Inflammatory macrophage treated with lipopolysaccharide for 1 hour (primary cell): ENCODE measurements at places on chromosomes 5 and 9.

DNA sequence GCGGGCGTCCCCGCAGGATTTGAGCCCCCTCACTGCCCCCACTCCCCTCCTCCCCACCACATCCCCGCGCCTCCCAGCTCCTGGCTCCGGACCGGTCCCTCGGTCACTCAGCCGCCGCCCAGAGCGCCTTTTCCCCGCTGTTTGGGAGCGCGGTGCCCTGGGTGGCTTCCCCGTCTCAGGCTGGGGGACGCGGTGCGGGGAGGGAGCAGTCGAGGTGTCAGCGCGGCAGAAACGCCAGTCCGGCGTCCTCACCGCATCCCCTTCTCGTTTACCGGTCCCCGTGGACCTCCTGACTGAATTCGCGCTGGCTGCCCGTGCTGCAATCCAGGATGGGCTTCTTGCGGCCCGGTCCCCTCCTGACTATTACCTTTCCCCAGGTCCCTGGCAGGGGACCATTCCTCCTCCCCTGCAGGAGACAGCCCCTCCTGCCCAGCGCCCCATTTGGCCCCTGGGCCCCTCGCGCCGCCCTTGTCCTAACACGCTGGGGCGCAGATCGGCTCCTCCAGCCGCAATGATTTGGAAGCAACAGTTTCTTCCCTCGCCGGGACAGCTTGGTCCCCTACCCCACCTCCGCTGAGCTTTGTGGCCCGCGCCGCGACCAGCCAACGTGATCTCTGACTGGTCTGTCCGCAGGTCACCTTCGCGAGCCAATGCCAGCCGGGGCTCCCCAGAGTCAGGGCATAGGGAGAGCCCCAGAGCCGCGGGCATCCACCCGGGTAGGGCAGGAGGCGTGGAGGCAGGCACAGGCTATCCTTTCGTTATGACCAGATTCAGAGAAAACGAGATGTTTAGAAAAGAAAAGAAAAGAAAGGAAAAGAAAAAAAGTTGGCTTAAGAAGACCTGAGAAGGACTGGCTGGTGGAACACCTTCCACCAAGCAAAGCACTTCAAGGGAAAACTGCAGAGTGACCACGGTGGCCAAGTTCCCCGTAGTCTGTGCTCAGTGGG is 1.2 kb downstream of the ANKRD33B start:
- DNase-seq: no peak

DNA sequence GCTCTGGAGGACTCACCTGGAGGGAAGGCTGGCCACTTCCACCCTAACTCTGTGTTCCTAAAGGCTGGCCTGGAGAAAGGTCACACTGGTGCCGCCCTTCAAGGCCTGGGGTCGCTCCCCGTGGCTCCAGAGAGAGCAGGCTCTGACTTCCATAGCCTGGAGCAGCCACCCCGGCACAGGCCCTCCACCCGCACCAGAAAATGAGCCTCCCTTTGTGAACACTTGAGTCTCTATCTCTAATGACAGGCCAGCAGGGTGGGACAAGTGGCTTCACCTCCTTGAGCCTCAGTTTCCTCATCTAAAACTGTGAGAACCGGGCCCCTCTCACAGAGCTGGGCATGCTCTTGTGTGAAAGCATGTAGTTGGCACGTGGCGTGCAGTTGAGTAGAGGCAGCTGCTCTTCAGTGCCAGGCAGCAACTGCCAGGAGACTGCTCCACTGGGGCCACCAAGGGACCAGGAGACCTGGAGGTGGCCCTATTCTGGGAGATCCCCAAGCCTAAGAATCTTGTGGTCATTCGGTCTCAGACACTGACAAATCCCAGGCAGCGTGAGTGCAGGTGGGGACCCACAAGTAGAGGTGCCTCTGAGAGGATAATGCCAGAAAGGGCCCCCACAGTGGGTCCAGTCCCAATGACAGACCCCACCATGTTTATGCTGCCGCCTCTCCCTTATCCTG is 56.7 kb upstream of the GARNL3 start:
- no peak for DNase-seq

DNA sequence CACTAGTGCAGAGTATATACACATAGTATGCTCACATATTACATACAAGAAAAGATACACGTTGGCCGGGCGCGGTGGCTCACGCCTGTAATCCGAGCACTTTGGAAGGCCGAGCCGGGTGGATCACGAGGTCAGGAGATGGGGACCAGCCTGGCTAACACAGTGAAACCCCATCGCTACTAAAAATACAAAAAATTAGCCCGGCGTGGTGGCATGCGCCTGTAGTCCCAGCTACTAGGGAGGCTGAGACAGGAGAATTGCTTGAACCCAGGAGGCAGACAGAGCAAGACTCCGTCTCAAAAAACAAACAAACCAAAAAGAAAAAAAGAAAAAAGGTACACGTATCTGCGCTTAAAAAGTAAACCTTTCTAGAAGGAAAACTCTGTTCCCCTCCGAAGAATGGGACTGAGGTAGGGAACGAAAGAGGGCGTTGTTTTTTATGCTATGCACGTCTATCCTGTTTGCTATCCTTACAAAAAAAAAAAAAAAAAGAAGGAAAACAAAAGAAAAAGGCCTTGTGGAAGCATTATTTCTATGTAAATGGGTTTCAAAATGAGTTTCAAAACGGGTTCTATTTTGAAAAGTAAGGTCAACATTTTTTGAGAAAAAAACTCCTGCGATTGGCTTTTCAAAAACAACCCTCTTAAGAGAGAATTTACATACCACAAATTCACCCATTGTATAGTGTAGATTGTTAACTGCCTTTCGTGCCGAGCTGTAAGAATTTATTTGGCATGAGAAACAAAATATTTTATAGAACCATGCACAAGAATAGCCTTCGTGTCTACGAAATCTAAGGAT is 1.2 kb downstream of the AK3 start:
- no peak for DNase-seq

DNA sequence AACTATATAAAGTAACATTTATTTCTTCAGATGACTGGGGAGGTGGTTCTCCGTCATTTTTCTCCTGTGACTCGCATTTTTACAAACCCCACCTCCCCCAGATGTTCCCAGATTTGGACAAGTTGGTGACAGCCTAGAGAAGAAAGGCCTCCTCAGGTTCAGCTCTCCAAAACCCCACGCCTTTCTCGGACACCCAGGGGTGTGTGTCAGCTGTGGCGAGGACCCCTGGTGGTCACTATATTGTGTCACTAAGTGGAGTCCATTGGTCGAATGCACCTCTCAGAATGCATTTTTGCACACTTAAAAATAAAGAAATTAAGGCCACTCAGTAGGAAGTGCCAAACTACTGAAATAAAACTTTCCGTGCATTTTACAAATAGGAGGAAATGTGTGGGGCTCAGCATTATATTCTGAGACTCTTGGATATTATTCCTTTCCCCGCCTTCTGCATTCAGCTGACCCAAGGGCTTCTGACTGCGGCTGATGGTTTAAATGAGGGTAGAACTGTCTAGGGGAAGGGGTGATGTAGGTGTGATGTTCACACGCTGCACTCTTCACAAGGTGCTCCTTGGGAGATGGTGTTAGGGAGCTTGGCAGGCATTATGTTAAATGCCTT is 47.6 kb downstream of the ACO1 start:
- DNase-seq: peak; percentile 55

DNA sequence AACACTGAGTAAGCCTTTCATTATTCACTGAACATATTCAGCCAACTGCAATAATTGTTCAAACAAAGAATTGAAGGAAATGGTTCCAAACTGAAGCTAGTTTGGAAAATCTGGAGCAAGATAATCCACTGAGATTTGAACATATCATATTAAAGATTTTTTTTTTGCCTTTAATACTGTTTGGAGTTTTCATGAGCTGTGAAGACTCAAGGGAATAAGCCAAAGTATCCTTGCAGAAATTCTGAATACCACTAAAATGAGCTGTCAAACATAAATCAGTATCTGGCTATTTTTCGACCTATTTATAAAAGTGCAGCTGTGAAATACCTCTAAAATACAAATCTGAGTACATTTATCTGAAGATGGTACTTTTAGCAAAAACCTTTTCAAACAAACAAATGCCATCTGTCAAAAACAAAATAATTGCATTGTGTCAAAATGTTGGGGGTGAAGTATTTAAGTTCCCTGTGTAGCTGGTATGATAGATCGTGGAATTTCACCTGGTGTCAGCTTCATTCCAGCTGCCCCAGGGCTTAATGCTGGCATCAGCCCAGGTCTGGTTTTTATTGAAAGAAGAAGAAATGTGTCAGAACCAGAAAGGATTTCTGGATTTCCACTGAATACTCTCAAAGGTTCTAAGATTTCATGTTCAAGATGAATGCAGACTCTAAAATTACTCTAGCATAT is 149.0 kb upstream of the GRAMD2B start:
- DNase-seq: no peak

- DNase-seq: no peak
These were observed 65.7 kb upstream of the GNE start for GRCh38 chr9:36323926-36324325.

DNA sequence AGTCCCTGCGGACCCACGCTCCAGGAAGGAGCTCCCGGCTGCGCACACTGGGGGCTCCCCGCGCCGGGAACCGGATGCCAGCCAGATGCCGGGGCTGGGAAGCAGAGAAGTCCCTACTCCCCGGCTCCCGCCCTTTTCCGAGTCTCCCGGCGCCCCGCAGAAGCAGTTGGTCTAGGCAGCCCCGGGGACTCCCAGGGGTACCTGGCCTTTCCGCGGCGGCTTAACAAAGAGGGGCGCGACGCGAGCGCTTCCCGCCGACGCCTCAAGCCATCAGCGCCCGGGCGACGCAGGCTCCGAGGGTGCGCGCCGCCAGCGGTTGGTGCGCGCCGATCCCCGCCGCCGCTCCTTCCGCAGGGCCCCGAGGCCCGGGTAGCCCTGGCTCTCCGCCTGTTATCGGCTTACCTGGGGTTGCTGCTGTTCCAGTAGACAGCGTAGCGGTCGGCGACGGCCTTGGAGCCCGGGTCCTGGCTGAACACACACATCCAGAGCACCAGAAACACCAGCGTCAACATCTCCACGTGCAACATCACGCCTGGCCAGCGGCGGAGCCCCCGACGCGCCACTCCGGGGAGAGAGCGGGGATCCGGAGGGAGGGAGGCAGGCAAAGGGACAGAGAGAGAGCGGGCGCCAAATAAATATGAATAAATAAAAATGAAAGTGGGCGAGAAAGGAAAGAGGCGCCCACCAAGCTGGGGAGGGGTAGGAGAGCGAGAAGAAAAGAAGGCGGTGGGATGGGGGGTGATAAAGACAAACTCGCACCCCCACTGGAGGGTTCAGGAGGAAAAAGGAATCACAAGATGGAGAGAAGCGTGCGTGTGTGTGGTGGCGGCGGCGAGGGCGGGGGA is 428 bp downstream of the EFNA5 start:
- DNase-seq: no peak

GRCh38 chr9:4994166-4994890 is 9.3 kb downstream of the JAK2 start:
- no peak for DNase-seq

DNA sequence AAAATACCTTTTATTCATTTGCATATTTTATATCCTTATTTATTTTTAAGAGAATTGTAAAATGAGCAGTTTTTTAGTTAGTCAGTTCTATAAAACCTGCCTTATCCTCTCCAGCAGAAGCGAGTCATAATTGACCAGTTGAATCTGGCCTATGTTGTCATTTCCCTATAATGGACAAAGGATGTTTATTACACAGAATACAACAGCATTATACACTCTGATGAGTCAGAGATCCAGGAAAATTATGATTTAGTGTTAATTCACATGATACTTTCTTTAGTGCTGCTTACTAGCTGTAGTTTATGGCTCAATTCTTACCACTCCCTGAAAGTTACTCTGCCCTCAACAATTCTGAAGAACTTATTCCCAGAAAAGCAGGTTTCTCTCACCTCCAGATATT is 26.8 kb upstream of the LURAP1L start:
- no peak for DNase-seq

DNA sequence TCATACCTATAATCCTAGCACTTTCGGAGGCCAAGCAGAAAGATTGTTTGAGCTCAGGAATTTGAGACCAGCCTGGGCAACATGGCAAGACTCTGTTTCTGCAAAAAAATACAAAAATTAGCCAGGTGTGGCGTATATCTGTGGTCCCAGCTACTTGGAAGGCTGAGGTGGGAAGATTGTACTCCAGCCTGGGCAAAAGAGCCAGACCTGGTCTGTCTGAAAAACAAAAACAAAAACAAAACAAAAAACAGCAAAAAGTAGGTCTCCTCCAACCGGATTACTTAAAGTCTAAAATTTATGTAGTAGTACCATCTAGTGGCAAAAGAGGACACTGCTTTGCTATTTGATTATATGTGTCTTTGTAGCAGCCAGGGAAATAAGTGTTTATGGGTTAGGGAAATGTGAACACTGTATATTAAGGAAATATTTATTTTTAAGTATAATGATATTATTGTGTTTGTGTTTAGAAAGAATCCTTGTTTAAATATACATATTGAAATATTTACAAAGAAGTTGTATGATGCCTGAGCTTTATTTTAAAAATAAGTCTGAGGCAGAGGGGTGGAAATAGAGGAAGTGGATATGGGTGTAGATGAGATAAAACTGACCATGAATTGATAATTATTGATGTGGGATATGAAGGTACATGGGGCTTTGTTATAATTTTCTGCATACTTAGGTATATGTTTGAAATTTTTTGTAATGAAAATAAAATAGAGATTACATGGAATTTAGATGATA is 20.0 kb downstream of the APC start:
- peak; percentile 50 for DNase-seq

- no peak for DNase-seq
These were observed 1.1 kb downstream of the CPLX2 start for GRCh38 chr5:175872287-175873087.

- peak; percentile 57 for DNase-seq
These were observed 66.3 kb downstream of the ANKRD55 start for GRCh38 chr5:56166671-56167385.

DNA sequence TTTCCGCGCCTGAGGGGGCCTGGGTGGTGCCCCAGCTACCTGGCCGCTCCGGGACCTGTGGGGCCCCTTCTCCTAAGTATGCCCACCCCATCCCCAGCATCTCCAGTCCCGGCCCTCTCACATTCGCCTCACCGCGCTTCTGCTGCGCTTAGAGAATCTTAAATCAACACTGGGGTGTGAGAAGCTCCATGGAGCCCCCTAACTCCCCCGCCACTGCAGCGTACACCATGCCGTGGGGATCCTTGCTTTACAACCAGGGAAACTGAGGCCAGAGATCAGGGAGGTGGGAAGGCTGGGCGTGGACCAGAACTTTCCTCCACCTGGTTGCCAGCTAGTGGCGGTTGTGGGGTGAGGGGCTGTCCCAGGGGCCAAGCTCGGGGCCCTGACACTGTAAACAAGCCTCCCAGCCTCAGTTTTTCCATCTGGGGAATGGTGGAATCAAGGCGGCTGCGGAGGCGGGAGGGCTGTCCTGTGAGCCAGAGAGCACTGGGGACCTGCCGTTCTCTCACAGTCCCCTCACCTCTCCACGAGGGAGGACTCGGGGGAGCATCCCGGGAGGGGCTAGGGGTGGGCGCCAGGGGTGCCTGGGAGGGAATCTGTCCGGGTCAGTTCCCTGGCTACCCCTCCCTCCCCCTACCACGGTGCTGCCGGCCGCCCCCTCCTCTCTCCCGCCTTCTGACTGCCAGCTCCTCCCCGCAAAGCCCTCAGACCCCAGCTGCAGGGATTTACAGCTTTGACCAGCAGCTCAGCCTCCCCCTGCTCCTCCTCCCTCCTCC is 161.2 kb downstream of the C9orf50 start:
- DNase-seq: no peak

DNA sequence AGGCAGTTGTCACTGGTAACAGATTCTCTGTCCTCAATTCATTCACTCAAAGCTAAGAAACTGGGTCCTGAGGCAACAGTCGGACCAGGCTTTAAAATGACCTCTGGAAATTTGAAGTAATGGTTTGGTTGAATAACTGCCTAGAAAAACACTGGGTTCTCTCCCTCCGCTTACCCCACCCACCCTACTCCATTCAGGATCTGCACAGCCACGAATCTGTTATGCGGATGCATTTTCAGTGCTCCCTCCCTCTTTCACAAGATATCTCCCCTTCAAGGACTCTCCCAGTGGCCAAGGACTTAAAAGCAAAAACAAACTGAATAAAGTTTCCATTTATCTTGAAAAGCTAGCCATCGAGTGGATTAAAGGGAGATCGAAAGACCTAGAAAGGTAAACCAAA is 260.2 kb upstream of the ANKRD55 start:
- no peak for DNase-seq
